ENCODE measurements at places on chromosomes 6 and 20.

DNA sequence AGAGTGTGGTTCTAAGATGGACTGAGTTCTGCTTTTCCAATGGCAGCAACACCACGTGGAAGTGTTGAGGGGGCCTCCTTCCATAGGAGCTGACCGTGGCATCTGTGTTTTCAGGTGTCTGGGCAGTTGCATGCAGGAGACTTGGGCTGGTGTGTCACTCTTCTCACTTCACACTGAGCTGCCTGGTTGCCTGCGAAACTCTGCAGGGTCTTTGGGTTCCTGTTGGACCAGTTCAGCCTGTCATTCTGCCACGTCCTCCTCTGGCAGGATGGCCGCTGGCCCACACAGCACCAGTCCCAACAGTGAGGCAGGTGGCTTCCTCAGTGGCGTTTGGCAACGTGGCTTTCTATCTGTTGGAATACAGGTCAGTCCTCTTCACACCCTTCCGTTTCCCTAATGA, 16.1 kb upstream of the UNC93A start:
- no peak for DNase-seq

DNA sequence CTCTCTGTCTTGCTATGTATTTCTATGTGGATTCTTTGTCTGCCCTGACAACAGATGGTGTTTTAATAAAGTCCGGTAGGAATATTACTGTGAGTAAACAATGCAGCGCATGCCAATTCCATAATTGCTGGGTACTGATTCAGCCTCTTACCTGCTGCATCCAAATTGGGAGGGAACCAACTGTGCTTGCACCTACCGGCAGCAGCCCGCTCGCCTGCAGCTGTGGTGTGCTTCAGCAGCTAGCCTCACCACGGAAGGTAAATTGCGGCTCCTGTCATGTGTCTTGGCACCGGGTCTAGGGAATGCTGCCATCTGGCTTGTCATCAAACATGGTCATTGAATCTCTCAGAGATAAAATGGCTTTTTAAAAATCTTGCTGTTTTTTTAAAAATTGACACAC, 704.8 kb upstream of the SLC35B3 start:
- no peak for DNase-seq

DNA sequence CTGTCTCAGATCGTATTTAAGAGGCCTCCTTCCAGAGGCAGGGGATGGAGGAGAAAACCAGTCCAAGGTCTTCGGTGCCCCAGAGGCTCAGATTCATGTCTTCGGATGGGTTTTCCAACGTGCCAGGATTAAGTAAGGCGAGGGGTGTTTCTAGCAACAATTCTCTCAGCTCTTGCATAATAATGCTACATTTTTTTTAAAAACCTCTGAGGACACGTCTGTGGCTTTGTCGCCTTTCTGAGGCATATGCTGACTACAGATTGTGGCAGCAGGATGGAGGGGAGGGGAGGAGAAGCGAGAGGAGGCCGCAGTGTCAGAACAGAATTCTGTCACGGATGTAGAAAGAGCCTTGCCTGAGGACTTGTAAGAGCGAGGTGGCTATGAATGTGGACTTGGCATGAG, 17.7 kb upstream of the CCDC167 start:
- DNase-seq: no peak

- DNase-seq: no peak
Measured at GRCh38 chr6:11536795-11537194, 754 bp upstream of the TMEM170B start.

- no peak for DNase-seq
Measured at GRCh38 chr6:35993150-35993549, 31.3 kb downstream of the SLC26A8 start.

- no peak for DNase-seq
Measured at GRCh38 chr6:119535332-119535731, 185.8 kb upstream of the MAN1A1 start.

DNA sequence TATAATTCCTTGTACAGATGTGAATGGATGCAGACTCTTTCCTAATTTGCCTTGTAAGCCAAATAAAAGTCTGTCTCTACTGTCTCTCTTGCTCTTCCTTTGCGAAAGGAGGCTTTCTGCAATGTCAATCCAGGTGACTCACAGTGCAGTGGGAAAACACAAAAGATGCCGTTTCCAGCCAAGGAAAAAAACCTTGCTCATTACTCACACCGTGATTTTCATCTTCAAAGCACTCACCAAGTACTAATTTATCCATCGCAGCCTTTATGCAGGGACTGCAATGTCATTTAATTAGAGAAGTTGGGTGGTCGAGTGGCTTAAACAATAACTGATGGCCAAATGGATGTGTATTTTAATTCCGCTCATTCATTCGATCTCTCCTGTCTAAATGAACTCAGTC, 23.8 kb downstream of the SAYSD1 start:
- DNase-seq: no peak

- no peak for DNase-seq
Measured at GRCh38 chr20:24838546-24839535, 110.2 kb upstream of the CST7 start.

GRCh38 chr6:108626777-108627176, 66.1 kb downstream of the FOXO3 start:
- no peak for DNase-seq

DNA sequence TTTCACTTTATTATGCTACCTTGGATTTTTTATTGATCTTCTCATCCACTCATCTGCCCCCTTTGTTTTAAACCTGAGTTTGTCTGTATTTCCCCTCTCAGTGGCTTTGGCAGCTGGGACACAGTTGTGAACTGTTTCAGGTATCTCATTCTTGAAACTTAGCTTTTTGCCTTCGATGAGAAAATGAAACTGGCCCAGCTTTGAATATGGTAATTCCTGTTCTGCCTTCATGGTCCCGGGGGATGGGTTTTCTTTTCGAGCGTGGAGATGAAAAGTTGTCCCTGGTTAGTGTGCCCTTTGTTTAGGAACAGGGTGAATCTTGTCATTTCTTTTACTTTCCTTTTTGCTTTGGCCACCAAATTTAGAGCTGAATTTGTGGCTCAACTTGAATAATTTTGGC, 25.6 kb downstream of the DHX35 start:
- no peak for DNase-seq

DNA sequence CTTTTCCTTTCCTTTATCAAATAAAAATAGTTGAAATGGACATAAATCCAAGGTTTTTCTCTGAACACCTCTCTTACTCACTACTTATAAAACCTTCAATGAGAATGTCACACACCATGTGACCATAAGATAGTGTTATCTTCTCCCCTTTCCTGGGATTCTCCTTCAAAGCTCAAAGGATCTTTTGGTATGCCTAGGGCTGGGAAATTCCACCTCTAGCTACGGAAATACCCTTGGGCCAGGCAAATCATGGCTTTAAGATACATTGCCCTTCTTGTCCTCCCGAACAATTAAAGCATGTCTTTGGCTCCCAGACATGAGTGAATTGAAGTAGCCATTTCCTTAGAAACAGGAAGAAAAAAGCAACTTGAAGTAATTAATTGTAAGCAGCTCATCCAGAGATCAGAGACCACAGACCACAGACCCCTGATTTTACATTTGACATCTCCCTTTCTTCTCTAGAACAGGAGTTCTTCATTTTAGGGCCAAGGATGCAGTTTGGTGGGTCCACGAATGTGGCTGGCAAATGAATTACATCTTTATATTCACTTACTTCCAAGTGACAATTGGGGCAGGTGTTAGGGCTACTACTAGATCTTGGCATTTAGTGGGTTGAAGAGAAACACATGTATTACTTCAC, 4.1 kb downstream of the PLCB4 start:
- no peak for DNase-seq

- DNase-seq: no peak
Measured at GRCh38 chr20:45416917-45417316, 976 bp downstream of the PIGT start.

DNA sequence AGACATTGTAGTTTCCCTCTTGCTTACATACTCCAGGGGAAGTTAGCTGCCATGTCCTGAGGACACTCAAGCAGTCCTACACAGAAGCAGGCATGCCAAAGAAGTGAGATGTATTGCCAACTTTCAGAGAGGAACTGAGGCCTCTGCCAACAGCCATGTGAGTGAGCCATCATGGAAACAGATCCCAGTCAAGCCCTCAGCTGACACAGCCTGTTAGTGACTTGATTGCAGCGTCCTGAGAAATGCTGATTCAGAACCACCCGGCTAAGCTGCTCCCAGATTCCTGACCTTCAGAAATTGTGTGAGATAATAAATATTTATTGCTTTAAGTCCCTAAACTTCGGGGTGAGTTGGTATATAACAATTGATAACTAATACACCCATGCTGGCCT, 38.1 kb downstream of the GSTA2 start:
- no peak for DNase-seq

DNA sequence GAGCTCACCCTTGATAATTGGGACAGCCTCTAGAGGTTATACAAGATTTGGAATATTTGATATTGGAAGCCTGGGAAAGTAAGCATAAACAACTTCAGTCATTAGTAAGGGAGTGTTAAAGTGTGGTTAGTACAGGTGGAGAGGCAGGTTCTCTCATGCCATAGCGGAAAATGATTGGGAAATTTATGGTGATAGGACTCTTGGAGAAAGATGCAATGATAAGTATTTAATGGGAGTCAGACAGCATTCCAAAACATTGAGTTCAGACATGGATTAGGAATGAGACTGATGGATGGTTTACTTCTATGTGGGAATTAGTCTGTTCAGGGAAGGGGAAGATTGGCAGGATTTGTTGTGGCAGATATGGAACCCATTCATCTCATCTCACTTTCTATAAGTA, 152.7 kb downstream of the MCHR2 start:
- DNase-seq: no peak

Data from amniotic stem cell (primary cell).